ENCODE measurements at places on chromosomes 11 and 22.

DNA sequence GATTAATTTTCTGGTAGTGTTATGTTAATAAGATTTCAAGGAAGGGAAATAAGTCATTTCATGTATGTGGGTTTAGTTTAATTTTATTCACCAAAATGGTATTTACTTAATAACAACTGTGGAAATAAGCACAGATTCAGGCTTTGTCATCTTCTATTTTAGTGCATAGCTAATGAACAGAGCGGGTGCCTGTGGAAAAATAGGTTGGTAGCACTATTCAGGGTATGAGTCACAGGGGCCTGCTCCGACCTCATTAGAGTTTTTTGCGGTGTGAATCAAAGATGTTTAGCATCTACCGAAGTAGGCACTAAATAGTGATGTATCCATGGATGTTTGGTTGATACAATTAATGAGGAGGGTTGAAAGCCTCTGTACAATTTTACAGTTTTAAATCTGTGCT, 78.2 kb downstream of the FAT3 start:
- no peak overlapping the region for H3K4me3 ChIP-seq
- H3K4me1 ChIP-seq, result no peaks in the 10 kb centered on the region
- no peaks in the 10 kb centered on the region for H3K27me3 ChIP-seq
- no peak overlapping the region for H3K27ac ChIP-seq
- H3K36me3 ChIP-seq, result no peaks in the 10 kb centered on the region
- DNase-seq, result no peak

- DNase-seq, result no peak
- no peaks in the 10 kb centered on the region for H3K27me3 ChIP-seq
- H3K4me3 ChIP-seq, result no peak overlapping the region
Observed at GRCh38 chr11:129237456-129237855, 45.3 kb upstream of the ARHGAP32 start.

DNA sequence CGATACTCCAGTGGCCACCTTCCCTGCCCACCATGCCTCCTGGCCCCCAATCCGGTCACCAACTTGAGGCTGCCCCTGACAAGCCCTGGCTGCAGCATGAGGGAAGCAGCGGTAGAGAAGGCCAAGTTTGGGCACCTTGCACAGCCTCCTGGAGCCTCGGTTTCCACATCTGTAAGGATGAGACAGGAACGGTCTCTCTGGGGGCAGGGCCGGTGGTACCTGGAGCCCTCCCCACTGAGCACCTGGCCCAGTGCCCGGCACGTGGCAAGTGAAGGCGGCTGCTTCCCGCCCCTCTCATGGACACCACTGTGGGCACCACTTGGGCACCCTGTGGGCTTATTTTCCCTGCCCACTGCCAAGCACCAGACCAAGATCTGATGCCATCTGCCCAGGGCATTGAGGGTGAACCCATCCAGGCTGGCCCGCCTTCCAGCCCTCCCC, 77.8 kb downstream of the CDKN1C start:
- H3K27ac ChIP-seq, result no peak overlapping the region
- DNase-seq, result no peak
- no peak overlapping the region for H3K4me3 ChIP-seq
- H3K4me1 ChIP-seq, result peaks cover 30% of the 10 kb centered on the region

DNA sequence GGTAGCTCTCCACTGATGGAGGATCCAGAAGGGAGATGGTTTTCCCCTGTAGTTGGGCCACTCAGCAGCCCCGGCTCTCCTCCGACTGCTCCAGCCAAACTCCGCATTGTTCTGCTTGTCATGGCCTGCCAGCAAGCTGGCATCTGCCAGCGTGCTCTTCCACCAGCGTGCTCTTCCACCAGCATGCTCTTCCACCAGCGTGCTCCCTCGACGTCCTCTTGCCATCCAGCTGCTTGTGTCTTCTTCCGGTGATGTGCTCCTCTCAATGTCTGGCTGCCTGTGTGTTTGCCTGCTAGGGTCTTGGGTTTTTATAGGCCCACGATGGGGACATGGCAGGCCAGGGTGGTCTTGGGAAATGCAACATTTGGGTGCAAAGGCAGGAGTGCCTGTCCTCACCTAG, 43.5 kb upstream of the GNAZ start:
- H3K27me3 ChIP-seq, result no peaks in the 10 kb centered on the region
- no peaks in the 10 kb centered on the region for H3K4me1 ChIP-seq
- no peaks in the 10 kb centered on the region for H3K36me3 ChIP-seq

DNA sequence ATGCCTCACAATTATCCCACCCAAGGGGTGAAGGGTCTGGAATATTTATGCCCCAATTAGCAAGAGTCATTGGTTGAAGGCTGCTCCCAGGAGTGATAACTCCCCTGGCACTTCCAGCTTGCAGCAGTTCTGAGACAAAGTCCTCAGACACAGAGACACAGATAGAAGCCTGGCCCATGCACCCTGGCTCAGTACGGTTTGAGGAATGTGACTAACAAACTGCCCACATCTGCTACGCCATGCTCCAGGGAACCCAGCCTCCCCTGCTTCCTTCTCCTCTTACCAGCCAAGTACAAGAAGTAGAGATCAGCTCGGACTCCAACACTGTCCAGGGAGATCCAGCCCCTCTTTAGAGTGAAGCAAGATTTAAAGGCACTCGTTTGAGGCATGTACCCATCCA, 48.5 kb upstream of the BMAL1 start:
- H3K27me3 ChIP-seq, result peaks cover 8% of the 10 kb centered on the region
- no peak for DNase-seq
- peak overlapping the region; percentile 10 for H3K27ac ChIP-seq
- H3K4me3 ChIP-seq, result no peak overlapping the region
- no peaks in the 10 kb centered on the region for H3K36me3 ChIP-seq
- no peaks in the 10 kb centered on the region for H3K4me1 ChIP-seq

DNA sequence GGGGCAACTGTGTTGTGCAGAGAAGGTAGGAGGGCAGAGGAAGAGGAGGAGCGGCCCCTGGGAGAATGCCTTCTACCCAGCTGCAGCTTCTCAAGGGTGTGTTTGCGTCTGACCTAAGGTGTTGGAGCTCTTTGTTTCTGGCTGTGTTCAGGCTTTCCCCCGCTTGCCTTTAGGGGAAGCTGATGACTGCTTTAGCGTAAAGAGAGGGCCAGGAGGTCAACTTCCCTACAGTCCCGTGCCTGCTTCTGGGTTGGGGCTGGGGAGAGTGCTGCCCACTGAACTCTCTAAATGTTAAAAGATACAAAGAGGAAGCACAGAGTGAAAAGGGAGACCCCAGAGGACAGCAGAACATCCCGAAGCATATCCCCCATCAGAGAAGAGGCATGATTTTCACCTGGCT, 99.2 kb downstream of the PTPRJ start:
- DNase-seq, result no peak
- no peaks in the 10 kb centered on the region for H3K27me3 ChIP-seq
- H3K27ac ChIP-seq, result no peak overlapping the region
- H3K4me1 ChIP-seq, result no peaks in the 10 kb centered on the region
- no peak overlapping the region for H3K4me3 ChIP-seq

DNA sequence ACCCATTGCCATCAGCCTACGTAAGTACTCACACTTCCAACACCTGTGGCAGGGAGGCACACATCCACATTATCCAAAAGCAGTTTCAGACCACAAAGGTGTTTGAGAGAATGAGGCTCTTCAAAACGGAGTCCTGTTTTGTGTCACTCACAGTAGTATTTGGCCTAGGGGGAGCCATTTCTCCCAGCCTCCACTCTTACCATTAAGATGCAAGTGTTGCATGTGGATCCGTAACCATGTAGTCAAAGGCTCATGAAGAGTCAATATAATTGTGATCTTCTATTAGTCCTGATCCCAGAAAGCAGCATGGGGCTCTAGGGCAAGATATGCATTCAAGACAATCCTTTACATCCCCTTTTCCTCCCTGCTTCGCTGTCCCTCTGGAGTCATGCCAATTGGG, 41.5 kb downstream of the IL10RA start:
- H3K27ac ChIP-seq, result no peak overlapping the region
- DNase-seq, result no peak
- H3K4me3 ChIP-seq, result no peak overlapping the region
- no peaks in the 10 kb centered on the region for H3K36me3 ChIP-seq
- peaks cover 8% of the 10 kb centered on the region for H3K27me3 ChIP-seq

GRCh38 chr11:43992183-43992582, 49.7 kb downstream of the C11orf96 start:
- no peak overlapping the region for H3K4me3 ChIP-seq
- no peaks in the 10 kb centered on the region for H3K27me3 ChIP-seq
- no peak for DNase-seq
- H3K27ac ChIP-seq, result no peak overlapping the region
- H3K4me1 ChIP-seq, result no peaks in the 10 kb centered on the region

DNA sequence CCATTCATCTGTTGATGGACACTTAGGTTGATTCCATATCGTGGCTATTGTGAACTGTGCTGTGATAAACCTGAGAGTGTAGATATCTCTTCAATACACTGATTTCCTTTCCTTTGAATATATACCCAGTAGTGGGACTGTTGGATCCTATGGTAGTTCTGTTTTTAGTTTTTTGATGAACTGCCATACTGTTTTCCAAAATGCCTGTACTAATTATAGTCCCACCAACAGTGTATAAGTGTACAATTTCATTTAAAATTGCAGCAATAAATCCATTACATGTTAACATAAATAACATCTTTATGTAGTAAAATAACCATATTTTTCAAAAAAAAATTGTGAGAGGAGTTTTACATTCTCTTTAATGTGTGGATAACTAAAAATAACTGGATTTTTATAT, 65.0 kb upstream of the SYT9 start:
- no peak overlapping the region for H3K4me3 ChIP-seq
- DNase-seq, result no peak
- H3K36me3 ChIP-seq, result no peaks in the 10 kb centered on the region

- no peak overlapping the region for H3K27ac ChIP-seq
- no peak for DNase-seq
- no peaks in the 10 kb centered on the region for H3K27me3 ChIP-seq
- H3K4me1 ChIP-seq, result no peaks in the 10 kb centered on the region
Observed at GRCh38 chr22:47631571-47632102, 869.2 kb downstream of the TBC1D22A start.

- no peaks in the 10 kb centered on the region for H3K36me3 ChIP-seq
- no peak overlapping the region for H3K4me3 ChIP-seq
- H3K27ac ChIP-seq, result no peak overlapping the region
- H3K27me3 ChIP-seq, result no peaks in the 10 kb centered on the region
Observed at GRCh38 chr11:38130976-38131375, 1532.9 kb upstream of the RAG2 start.

DNA sequence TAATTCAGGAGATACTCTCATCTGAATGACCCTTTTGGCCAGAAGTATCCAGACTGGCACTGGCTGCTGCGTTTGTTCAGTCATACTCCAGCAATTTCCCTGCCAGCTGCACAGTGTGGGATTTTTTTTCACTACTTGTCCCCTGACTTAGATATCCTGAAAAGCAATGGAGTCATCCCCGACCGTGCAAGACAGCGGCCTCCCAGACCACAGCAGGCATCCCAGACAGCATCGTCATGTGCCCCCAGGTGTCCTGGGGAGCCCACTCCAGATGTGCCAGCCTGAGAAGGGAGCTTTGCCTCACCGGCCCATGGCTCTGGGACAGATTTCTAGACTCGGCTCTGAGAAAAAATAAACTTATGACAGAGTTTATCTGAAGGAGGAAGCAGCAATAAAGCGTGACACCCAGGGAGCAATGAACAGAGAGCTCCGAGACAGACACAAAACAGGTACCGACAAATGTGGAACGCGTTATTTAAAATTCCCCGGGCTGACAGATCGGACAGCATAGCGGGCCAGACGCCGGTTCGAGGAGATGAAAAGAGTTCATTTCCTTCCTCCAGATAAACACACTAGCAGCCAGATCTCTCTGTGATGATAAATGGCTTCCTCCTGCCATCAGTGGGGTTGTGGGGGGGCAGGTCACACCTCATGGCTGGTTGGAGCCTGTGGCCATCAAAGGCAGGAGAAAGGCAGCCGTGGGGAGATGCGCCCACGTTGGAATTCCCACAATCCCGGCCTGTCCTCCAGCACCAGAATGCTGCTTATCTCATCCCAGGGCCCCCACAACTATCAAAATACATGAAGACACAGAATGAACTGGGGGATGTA, 106.4 kb upstream of the FGF3 start:
- no peak for DNase-seq
- peaks cover 17% of the 10 kb centered on the region for H3K27me3 ChIP-seq
- peaks cover 2% of the 10 kb centered on the region for H3K4me1 ChIP-seq

GRCh38 chr11:93729129-93729616, 12.1 kb downstream of the TAF1D start:
- peaks cover 10% of the 10 kb centered on the region for H3K4me1 ChIP-seq
- no peak overlapping the region for H3K4me3 ChIP-seq
- no peak overlapping the region for H3K27ac ChIP-seq
- no peaks in the 10 kb centered on the region for H3K27me3 ChIP-seq

GRCh38 chr11:36037031-36037430, 93.2 kb downstream of the LDLRAD3 start:
- no peak for DNase-seq
- H3K4me3 ChIP-seq, result no peak overlapping the region
- peaks cover 5% of the 10 kb centered on the region for H3K4me1 ChIP-seq
- peaks cover 2% of the 10 kb centered on the region for H3K36me3 ChIP-seq
- H3K27ac ChIP-seq, result no peak overlapping the region
- H3K27me3 ChIP-seq, result no peaks in the 10 kb centered on the region

DNA sequence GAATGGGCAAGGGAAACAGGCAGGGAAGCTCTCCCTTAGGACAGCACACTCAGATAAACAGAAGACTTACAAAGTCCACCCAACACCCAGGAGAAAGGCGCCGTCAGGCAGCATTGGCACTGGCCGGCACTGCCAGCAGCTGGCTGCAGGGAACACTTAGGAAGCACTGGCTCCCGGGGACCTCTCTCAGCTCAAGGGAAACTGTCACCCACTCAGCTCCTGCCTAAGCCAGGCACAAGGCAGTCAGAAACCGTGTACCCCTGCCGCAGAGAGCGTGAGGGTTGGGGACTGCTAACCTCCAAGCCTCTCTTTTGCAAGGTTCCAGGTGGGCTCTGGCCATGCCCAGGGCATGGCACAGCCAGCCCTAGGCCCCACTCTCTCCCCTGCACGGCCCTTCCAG, 64.7 kb downstream of the DGCR2 start:
- no peaks in the 10 kb centered on the region for H3K27me3 ChIP-seq
- H3K27ac ChIP-seq, result no peak overlapping the region
- no peak for DNase-seq
- H3K36me3 ChIP-seq, result peaks cover 69% of the 10 kb centered on the region
- H3K4me3 ChIP-seq, result no peak overlapping the region
- H3K4me1 ChIP-seq, result peaks cover 7% of the 10 kb centered on the region

DNA sequence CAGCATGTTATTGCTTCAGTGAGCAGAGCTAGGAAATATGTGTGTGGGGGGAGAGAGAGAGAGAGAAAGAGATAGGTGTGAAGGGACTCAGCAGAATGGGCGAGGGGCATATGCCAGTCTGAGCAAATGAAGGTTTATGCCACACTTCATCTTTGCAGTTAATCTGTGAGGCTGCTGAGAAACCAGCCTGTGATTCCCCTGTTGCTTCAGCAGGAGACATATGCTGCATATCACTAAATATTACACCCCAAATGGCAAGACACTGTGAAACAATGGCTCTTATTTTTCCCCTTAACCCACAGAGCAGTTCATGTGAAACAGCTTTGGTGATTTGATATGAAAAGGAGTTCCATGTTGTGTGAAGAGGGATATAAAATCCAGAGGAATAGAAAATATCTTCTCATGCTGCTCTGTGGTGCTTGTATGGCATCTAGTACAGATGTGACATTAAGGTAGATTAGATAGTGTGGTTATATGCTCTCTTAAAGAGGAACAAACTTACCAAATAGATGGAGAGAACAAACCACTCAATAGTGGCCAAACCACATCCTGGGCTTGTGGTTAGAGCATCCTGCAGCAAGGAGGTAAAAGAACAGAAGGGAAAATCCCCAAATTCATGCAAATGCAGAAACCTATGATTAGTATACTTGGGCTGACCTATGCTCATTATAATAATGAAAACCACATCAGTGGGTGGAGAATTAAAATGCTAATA, 864.2 kb downstream of the FAM181B start:
- H3K4me1 ChIP-seq, result no peaks in the 10 kb centered on the region
- H3K27ac ChIP-seq, result no peak overlapping the region
- no peaks in the 10 kb centered on the region for H3K36me3 ChIP-seq
- no peak overlapping the region for H3K4me3 ChIP-seq
- H3K27me3 ChIP-seq, result no peaks in the 10 kb centered on the region

- H3K4me1 ChIP-seq, result no peaks in the 10 kb centered on the region
- H3K27me3 ChIP-seq, result no peaks in the 10 kb centered on the region
Observed at GRCh38 chr11:49424136-49424535, 215.7 kb upstream of the FOLH1 start.
